RPMI8226 (cell line): ENCODE measurements at places on chromosomes 16 and 17.

- no peak for DNase-seq
These were observed 41.8 kb downstream of the MRM1 start for GRCh38 chr17:36643086-36643685.

- peak; percentile 26 for DNase-seq
These were observed 69.3 kb downstream of the FTO start for GRCh38 chr16:53773150-53773846.

DNA sequence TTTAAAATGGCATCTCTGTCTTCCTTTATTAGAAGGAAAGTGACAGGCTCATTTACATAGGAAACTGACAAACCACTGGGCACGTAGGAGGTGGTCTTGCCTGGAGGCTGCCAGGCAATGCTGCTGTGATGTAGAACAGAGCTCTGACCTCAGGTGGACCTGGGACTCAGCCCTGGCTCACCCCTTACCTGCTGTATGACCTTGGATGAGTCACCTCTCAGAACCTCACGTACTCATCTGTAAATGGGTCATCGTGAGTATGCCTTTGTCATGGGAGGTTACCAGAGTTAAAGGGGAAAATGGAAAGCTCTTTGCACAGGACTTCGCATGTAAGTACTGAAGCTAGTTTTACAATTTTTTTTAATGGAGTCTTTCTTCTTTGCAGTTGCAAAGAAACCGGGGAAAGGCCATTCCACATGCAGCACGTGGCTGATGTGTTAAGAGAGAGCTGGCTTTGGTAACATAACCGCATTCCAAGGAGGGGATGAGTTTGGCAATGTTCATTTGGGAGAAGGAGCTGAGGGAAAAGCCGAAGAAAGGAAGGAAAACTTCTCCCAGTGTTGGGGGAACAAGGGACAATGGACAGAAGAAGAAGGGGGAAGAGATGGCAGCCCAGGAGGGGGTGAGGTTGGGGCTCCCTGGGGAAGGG is 37.4 kb upstream of the LONP2 start:
- no peak for DNase-seq

DNA sequence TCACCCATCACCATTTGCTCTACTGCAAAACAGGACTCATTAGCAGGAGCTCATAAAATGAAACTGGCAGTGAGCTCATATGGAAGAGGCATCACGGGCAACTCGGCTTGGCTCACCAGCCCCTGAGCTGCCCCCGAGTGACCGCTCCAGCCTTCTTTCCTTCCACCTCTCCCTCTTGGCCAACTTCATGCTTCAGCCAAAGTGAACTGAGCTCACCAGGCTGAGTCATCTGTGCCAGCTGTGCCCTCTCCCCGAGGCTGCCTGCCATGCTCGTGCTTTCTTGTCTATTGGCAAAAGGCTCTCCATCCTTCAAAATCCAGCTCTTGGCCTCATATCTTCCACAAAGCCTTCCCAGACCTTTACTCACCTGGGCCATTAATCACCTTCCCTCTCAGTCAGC is 391.4 kb downstream of the WWOX start:
- no peak for DNase-seq

GRCh38 chr17:39841134-39841683 is 22.9 kb downstream of the IKZF3 start:
- no peak for DNase-seq

DNA sequence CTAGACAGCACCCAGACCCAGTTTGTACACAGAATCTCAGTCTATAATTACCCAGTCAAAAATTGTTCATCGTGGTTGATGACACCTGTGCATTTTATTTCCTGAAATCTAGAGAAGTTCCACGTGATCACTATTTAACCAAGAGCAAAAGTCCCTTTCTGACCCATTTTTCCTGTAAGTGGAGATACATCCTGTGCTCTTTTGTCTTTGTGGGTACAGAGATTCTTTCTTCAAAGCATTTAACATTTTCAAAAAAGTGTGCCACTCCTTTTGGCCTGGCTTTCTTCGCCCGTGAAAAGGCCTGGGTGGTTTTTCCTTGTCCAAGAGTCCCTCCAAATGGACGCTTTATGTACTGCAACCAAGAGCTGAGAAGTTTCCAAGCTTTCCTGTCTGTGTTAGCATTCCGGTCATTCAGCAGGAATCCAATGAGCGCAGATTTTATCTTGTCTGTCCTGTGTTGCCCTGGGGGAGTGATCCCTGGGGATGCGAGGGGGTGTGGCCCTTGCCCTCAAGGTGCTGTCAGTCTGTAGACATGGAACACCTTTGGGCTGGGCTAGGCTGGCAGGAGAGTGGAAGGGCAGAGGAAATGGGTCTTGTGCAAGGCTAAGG is 161.1 kb upstream of the CACNG5 start:
- DNase-seq: peak; percentile 49

- DNase-seq: no peak
These were observed 103.0 kb downstream of the SNX29 start for GRCh38 chr16:12079412-12079965.

GRCh38 chr17:78239489-78239931 is 8.1 kb downstream of the TMEM235 start:
- DNase-seq: peak; percentile 85

GRCh38 chr17:73343739-73344454 is 32.1 kb upstream of the CDC42EP4 start:
- DNase-seq: peak; percentile 43

GRCh38 chr16:19284207-19284606 is 1.3 kb upstream of the CLEC19A start:
- peak; percentile 91 for DNase-seq

DNA sequence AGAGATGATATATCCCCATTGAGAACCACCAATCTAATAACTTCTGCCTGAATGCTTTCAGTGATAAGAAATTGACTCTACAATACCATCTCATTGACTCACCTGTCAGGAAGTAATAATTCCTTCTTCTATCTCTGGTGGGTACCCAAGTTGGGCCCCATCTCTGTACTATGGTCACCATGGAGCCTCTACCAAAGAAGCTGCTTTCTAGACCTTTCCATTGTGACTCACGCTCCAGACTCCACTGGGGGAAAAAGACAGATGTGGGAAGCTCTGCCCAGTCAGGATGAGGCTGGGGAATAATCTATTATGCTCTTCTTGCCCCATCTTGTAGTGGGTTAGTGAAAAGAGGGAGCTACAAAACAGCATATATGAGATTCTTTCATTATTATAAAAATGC is 100.4 kb downstream of the COPRS start:
- DNase-seq: no peak

DNA sequence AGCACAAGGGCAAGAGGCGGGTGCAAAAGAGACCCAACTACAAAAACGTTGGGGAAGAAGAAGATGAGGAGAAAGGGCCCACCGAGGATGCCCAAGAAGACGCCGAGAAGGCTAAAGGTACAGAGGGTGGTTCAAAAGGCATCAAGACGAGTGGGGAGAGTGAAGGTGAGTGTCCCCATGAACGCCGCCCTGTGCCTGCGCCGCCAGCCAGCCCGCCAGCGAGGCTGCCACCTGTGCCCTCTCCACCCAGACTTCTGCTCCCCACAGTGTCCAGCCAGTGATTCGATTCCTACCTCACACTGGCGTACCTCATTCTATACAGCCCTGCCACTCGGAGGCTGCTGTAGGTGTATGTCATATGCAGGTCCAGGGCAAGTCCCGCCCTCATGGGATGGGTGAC is 58.8 kb downstream of the CLEC16A start:
- DNase-seq: no peak

DNA sequence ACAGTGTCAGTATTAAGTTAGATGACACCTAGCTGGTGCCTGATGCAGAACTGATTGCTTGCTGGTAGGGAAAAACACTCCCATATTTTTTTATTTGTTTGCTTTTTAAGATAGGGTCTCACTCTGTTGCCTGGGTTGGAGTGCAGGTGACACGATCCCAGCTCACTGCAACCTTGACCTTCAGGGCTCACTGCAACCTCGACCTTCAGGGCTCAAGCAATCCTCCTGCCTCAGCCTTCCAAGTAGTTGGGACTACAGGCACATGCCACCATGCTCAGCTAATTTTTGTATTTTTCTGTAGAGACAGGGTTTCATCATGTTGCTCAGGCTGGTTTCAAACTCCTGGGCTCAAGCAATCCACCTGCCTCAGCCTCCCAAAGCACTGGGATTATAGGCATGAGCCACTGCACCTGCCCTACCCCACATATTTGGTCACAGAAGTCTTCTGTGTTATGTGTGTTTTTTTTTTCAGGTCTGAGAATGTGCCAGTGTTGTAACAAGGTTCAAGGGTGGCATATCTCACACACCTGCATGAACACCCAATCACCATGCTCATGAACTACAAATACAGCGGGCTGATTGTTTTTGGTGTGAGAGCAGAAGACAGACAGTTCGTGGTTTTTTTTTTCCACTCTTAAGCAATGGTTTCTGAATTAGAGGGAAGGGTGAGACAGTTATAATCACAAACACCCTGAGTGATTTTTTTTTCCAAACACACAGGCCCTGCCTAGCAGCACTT is 22.8 kb downstream of the SPAG9 start:
- no peak for DNase-seq

GRCh38 chr17:45977976-45978626 is 20.9 kb upstream of the STH start:
- no peak for DNase-seq

DNA sequence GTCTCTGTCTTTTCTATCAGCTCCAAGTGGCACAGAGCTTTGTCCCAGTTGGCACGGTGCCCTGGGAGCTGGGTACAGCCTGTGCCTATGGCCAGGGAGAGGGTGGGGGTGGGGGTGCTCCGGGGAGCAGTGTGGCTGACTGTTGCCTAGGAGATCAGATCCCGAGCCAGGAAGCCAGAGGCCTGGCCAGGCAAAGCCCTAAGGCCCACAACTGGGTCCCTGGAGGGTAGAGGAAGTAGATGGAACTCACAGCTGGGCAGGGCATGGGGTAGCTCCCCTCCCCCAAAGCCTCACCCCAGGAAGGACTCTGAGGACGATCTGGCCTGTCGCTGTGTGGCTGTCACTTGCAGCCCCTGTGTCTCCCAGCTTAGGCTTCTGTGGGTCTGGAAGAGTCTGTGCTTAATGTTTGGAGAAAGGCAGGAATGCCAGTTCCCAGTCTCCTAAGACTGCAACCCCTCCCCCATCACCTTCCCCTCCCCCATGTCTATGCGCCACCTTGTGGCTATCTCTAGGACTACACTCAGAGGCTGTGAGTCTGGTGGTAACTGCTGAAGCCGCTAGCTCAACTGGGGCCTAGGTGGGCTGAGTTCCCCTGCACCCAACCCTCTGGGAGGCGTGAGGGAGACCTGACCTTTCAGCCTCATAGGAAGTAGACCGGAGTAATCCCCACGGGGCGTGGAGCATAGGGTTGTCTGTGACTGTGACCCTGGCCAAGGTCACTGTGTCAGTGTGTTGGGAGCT is 12.6 kb downstream of the THRA start:
- peak; percentile 78 for DNase-seq

- no peak for DNase-seq
These were observed 501.1 kb upstream of the KIF2B start for GRCh38 chr17:53321651-53322050.

GRCh38 chr17:67784364-67785121 is 40.8 kb upstream of the BPTF start:
- no peak for DNase-seq

DNA sequence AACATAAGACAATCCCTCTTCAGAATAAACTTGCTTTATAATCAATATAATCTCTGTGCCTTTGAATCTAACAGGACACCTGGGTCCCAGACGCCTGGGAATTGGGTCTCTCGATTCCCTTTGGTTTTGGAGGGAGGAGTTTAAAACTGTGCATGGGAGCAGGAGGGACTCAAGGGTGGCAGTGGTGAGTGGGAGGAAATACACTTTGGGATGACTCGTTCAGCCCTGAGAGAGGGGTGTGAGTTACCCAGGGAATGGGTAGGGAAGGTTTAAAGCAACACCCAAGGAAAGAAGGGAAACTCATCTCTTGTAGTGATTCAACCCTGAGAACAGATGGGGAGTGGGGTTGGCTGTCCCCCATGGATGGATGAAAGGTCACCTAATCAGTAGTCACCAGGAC is 1.6 kb downstream of the RANGRF start:
- DNase-seq: no peak

- no peak for DNase-seq
These were observed 204.8 kb downstream of the HAPSTR1 start for GRCh38 chr16:9296271-9296590.

GRCh38 chr16:19560078-19560477 is 4.6 kb downstream of the VPS35L start:
- no peak for DNase-seq

- DNase-seq: no peak
These were observed 17.5 kb downstream of the SBK1 start for GRCh38 chr16:28309811-28310311.

- DNase-seq: no peak
These were observed 990 bp downstream of the DOK4 start for GRCh38 chr16:57485091-57485915.

- DNase-seq: no peak
These were observed 106.9 kb downstream of the RGS9 start for GRCh38 chr17:65243838-65244625.

DNA sequence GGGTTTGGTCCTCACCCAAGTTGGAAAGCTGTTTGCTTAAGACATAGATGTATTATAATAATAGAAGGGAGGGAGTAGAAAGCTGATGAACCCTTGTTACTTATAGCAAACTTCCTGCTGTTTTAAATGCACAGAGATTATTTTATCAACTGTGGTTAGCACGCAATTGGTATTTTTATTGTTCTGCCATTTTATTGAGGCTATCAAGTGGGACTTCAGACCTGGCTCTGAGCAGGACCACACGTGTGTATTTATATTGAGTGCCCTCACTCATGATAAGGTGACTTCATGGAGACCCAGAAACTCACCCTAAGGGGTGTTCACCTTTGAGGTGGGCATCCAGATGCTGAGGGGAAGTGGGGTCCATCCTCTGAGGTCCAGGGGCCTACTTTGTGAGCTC is 17.0 kb downstream of the KLHL36 start:
- DNase-seq: no peak

- DNase-seq: no peak
These were observed 87.3 kb upstream of the IRX5 start for GRCh38 chr16:54843424-54843750.

- DNase-seq: peak; percentile 88
These were observed 1.8 kb downstream of the GJD3 start for GRCh38 chr17:40362696-40363110.

DNA sequence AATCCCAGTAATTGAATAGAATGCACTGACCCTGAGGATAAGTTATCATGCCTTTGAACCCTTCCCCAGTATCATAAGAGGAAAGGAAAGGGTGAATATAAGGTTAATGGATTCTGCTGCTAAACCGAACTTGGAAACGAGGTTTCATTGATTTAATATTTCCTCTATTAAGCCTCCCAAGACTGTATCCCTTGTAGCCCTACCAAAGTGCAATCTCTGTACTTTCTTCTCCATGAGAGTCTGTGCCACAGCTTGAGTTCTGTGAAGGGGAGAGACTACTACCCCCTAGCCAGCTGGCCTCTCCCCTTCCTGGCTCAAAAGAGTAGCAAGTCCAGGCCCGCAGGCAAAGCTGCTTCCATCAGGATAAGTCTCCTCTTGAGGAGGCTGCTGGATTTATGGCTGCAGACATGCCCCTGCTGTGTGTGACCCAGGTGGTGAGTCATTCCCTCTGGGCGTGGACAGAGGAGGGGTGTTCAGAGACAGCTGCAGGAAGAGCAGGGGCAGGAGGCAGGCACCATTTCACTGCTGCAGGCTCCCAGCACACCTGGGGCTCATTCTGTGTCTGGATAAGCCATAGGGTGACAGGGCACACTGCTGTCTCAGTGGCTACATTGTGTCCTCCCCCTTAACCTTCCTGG is 58.4 kb downstream of the TOM1L2 start:
- peak; percentile 96 for DNase-seq

GRCh38 chr16:88855176-88855575 is 1.6 kb downstream of the GALNS start:
- DNase-seq: no peak

GRCh38 chr16:84714028-84714427 is 14.2 kb downstream of the USP10 start:
- no peak for DNase-seq
